NCI-H510A treated with DMSO at 0.1 percent for 48 hours (cell line): ENCODE measurements at places on chromosomes 12 and 14.

- peak; percentile 40 for DNase-seq
These were observed 68.6 kb downstream of the ACSS3 start for GRCh38 chr12:81146228-81147225.

DNA sequence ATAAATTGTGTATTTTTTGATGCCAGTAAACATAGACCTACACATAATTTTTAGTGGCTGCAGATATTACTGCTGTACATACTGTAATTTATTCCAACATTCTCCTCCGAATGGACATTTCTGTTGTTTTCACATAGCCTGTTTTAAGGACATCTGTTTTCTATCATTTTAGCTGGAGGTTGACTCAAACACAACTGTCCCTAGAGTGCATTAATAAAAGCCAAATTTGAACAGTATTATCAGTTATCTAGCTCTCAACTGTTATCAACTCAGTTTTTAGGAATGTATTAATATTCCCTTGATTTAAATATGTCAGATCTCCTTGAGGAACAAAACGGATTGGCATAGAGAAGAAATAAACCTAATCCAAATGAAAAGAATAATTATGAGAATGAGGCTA, 17.2 kb upstream of the PIWIL1 start:
- no peak for DNase-seq

- no peak for DNase-seq
These were observed 24.1 kb downstream of the NTN4 start for GRCh38 chr12:95766356-95767019.

- DNase-seq: no peak
These were observed 56.9 kb upstream of the PIWIL1 start for GRCh38 chr12:130280742-130281141.

DNA sequence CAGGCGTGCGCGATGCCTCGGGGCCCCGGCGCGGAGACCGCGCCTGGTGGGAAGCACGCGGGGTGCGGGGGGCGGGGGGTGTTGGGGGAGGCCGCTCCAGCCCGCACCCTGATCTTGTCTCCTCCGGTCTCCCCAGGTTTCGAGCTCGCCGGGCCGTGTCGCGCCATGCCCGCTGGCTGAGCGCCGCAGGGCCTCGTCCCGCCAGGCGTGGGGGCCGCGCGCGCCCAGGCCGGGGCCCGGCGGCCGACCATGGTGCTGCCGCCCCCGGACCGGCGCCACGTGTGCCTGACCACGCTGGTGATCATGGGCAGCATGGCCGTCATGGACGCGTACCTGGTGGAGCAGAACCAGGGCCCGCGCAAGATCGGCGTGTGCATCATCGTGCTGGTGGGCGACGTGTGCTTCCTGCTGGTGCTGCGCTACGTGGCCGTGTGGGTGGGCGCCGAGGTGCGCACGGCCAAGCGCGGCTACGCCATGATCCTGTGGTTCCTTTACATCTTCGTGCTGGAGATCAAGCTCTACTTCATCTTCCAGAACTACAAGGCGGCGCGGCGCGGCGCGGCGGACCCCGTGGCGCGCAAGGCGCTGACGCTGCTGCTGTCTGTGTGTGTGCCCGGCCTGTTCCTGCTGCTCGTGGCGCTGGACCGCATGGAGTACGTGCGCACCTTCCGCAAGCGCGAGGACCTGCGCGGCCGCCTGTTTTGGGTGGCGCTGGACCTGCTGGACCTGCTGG, 2.4 kb downstream of the TMEM121 start:
- DNase-seq: no peak
